NCI-H1105 (cell line): ENCODE measurements at places on chromosomes 6 and 20.

DNA sequence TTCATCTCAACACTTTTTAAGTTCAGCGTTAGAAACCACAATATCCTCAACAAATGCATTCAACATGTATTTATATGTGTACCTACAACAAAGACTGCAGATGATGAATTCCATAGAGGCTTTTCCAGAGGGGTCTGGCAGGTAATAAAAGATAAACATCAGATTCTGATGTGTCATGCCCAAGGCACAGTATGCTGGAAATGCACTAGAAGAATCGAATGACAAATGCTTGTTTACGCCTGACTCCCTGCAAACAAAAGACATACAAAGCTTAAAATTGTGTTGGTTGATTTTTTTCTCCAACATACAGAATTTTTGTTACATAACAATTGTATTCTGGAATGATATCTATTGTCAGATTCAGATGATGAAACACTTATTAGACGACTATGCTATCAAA, at the start of gene LGSN:
TSS of gene LGSN (minus strand) at position 45 of the 400 bp plus-strand sequence. CDS start at position 5, 40 bp downstream.
- DNase-seq, result no peak

GRCh38 chr6:51616243-51616642, 471.2 kb downstream of the PKHD1 start:
- no peak for DNase-seq

GRCh38 chr6:4133941-4134838, 1.2 kb downstream of the ECI2 start:
- DNase-seq, result no peak

- no peak for DNase-seq
Observed at GRCh38 chr6:32070814-32071543, 32.8 kb downstream of the CYP21A2 start.

- no peak for DNase-seq
Observed at GRCh38 chr20:24984961-24985640, 7.5 kb downstream of the APMAP start.

GRCh38 chr20:38727607-38728190, 3.4 kb downstream of the SLC32A1 start:
- no peak for DNase-seq
